ENCODE measurements at places on chromosomes 2 and 18. TPM values are rescaled to one million over a fixed set of nuclear protein-coding genes. Genes with fewer than 3 reads are reported as not detected.

- DNase-seq = no peak
Observed at GRCh38 chr18:48929212-48929612, 21.6 kb downstream of the SMAD7 start.

DNA sequence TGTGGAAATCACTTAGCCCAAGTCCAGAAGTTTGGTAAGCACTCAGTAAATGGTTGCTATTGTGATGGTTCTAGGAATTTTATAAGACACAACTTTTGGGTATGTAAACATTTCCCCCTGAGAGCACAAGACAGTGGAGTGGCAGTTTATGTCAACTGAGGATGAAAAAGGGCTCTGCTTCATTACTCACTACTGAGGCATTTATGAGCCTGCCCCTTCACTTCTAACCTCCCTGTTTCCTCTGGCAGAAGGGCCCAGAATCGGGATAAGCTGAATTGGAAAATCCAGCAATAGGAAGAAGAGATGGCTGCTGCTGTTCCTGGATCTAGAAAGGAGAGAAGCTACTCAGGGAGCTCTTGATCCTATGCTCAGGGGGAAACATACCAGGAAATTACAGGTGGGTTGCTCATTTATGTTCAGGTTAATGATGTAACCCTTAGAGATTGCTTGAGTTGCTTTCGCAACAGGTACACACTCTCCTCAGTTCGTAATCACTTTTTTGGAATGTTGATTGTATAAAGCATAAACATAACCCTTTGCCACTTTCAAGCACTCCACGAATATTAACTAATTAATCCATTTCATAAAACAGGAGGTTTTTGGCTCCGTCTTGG lies 46.3 kb downstream of the ADCYAP1 start:
- no peak for DNase-seq

GRCh38 chr18:77101410-77102258 lies 30.9 kb downstream of the MBP start:
- DNase-seq = peak; percentile 97

G6PC2 gene
- not detected for polyA plus RNA-seq

IER3IP1 gene
- polyA plus RNA-seq = 17.2 TPM

ALPP gene
- polyA plus RNA-seq = not detected

DNA sequence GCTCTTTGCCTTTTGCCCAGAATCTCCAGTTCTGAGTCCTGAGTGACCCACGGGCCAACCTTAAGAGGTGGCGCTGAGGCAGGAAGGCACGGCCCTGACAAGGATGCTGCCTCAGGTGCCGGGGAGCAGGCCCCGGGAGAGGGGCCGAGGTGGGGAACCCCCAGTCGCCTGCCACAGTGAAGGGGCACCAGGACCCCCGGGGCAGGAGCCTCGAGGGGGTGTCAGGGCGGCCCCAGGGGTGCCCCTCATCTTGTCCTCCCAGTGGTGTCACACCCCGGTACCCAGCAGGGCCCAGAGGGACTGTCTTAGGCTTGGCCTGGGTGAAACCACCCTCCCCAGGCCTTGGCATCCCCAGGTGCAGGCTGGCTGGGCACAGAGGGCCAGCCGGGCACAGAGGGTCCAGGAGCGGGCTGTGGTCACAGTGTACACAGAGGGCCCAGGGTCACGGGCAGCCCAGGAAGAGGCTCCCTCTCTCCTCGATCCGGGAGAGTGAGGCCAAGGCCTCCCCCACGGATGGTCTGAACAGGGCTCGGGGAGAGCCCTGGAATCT lies 1.0 kb downstream of the PDCD1 start:
- no peak for DNase-seq

EFR3B gene
- polyA plus RNA-seq = not detected

GRCh38 chr2:191950132-191950874 lies 103.4 kb upstream of the CAVIN2 start:
- peak; percentile 17 for DNase-seq

DNA sequence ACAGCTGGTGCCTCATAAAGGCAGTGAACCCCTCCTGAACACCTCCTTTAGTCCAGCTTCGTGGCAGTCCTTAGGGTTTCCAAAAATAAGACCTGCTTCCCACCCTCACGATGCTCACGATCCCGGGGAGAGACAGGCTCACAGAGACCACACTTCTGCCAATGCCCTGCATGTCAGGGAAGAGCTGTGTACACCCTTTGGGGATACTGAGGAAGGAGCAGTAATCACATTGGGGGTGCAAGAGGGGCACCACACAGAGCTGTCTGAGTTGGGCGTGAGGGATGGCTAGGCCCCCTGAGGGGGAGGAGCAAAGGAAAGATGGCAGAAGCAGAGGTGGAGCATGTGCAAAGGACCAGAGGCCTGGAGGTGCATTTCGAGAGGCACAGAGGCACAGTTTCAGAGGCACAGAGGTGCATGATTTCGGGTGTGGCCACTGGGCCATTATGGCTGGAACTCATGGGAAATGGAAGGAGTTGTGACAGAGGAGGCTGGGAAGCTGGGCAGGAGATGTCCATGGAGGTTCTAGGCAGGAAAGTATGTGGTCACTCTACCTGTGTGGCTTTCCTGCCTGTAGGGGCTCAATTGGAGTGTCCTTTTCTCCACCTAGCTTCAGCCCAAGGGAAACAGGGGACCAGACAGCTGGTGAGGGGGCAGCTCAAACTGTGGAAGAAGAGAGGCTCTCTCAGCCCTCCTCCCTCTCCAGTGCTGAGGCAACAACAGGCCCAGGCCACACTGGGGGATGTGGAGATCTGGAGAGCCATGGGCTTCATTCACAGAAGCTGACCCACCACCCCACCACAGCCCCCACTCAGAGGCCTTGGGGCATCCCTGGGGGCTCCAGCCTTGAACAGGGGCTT lies 115.9 kb downstream of the CAPN13 start:
- no peak for DNase-seq

- DNase-seq = no peak
Observed at GRCh38 chr2:137522620-137523011, 441.7 kb upstream of the HNMT start.

GRCh38 chr2:172293952-172294351 lies 133.4 kb upstream of the ITGA6 start:
- DNase-seq = peak; percentile 45

ALPI gene
- polyA plus RNA-seq = not detected

DNA sequence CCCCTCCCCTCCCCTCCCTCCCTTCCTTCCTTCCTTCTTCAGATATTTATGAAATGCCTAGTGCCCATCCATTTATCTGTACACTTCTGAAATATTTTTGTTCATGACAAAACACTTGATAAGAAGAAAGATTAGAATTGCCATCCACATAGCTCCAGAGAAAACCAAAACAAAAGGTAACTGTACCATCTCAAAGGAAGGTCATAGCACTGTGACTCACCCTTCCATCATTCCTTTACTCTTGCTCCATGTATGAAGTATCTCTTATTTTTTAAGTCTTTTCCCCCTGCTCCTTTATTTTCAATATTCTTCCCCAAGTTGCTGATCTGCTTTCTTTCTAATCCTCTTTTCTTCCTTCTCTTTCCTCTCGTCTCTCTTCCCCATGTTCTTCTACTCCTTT lies 9.9 kb downstream of the CNTNAP5 start:
- no peak for DNase-seq

GRCh38 chr18:58882686-58883085 lies 18.0 kb downstream of the ZNF532 start:
- DNase-seq = no peak

OSR1 gene
- not detected for polyA plus RNA-seq

GRCh38 chr2:240340361-240340761 lies 95.1 kb upstream of the GPC1 start:
- DNase-seq = no peak

DNA sequence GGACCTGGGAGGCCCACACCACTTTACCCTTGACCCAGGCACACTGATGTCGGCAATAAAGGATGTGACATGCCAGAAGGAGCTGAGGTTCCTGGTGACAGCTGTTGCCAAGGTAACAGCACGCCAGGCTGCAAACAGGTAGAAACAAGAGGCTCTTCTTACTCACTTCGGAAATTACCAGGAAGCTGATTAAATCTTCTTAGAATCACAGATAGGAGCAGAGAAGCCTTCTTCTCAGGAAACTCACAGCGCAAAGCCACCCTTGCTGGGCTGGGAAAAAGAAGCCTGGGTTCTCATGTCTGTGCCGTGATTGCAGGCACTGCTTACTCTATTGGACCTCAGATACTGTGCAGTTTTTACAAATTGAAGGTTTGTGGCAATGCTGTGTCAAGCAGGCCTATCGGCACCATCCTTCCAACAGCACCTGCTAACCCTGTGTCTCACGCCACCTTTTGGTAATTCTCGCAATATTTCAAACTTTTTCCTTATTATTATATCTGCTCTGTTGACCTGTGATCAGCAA lies 61.0 kb upstream of the TAF1B start:
- no peak for DNase-seq

All from CD14-positive monocyte (primary cell).